ENCODE measurements at places on chromosomes 3 and 15.

DNA sequence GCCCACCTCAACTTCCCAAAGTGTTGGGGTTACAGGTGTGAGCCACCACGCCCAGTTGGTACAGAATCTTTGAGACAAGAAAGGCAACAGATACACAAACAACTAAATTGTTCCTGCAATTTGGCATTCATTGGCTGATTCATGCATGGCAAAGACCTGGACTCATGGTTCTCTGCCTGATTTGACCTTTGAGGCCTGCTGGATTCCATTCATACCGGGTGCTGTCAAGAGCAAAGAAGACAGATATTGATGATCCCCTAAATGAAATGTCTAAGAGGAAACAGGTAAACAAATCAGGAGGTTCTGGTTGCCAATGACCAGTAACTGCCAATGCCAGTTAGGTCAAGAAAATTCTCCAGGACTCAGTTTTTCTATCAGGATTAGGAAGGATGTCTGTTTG lies 43.9 kb upstream of the RAD18 start:
- no peak for DNase-seq

GRCh38 chr3:134711284-134711683 lies 60.5 kb upstream of the KY start:
- DNase-seq, result no peak

- DNase-seq, result no peak
Observed at GRCh38 chr15:68411735-68412134, 20.2 kb downstream of the ITGA11 start.

GRCh38 chr3:24096695-24097290 lies 151.7 kb downstream of the NR1D2 start:
- DNase-seq, result no peak

GRCh38 chr15:50815958-50816590 lies 50.6 kb upstream of the SPPL2A start:
- DNase-seq, result no peak

DNA sequence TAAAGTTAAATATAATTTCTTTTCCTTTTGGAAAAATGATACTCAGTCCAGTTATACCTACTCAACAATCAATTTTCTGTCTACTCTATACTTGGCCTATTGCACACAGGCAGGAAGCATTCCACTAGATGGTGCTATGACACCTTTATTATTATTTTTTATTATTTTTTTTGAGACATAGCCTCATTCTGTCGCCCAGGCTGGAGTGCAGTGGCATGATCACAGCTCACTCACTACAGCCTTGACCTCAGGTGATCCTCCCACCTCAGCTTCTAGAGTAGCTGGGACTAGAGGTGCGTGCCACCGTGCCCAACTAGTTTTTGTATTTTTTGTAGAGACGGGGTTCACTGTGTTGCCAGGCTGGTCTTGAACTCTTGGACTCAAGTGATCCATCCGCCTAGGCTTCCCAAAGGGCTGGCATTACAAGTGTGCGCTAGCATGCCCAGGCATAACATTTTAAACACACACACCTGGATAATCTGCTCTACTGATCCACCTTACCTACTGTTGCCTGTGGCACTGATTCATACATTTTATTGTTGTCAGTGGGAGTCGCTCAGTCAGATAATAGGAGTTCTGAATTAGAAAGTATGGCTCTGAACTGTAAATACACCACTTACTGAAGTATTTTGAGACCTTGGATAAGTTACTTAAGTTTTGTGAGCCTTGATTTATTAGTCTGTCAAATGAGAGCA lies 56.2 kb downstream of the EIF3J start:
- peak; percentile 17 for DNase-seq

DNA sequence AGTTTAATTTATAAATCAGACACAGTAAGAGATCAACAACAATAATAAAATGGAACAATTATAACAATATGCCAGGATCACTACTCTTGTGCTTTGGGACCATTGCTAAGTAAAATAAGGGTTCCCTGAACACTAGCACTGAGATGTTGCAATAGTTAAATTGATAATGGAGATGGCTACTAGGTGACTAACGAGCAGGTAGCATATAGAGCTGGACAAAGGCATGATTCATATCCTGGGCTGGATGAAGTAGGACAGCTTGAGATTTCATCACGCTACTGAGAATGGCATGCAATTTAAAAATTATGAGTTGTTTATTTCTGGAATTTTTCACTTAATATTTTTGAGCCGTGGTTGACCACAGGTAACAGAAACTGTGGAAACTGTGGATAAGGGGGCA lies 20.7 kb upstream of the MYZAP start:
- no peak for DNase-seq

DNA sequence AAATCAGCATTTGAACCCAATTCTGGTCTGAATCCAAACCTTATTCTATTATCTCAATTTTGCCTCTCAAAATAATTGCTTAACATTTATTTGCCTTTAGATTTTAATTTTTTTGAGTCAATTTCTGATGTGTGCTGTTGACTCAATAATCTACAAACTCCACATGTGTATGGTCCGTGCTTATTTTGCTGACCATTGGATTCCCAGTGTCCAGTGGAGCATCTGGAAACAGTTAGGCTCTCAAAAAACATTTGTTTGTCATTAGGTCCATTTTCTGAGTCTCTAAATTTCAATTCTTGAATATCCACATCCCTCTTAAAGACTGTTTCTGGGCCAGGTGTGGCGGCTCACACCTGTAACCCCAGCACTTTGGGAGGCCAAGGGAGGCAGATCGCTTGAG lies 19.2 kb upstream of the MYZAP start:
- no peak for DNase-seq

DNA sequence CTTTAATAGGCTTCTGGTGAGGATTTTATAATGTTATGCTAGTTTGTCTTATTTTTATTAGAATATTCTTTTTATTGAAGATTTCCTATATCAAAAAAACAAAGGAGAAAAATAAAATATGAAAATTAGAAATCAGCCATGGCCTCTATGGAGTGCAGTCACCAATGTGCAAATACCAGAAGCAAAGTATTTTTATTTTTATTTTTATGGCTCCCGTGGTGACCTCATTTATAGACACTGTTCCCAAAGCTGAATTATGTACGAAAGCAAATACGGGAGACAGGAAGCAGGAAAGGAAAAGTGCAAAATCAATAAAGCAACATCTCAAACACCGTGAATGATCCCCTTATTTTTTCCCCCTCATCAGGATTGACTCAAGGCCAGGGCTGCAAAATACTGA lies 35.1 kb downstream of the DAZL start:
- no peak for DNase-seq

GRCh38 chr3:55405436-55405835 lies 81.7 kb downstream of the WNT5A start:
- DNase-seq, result no peak

DNA sequence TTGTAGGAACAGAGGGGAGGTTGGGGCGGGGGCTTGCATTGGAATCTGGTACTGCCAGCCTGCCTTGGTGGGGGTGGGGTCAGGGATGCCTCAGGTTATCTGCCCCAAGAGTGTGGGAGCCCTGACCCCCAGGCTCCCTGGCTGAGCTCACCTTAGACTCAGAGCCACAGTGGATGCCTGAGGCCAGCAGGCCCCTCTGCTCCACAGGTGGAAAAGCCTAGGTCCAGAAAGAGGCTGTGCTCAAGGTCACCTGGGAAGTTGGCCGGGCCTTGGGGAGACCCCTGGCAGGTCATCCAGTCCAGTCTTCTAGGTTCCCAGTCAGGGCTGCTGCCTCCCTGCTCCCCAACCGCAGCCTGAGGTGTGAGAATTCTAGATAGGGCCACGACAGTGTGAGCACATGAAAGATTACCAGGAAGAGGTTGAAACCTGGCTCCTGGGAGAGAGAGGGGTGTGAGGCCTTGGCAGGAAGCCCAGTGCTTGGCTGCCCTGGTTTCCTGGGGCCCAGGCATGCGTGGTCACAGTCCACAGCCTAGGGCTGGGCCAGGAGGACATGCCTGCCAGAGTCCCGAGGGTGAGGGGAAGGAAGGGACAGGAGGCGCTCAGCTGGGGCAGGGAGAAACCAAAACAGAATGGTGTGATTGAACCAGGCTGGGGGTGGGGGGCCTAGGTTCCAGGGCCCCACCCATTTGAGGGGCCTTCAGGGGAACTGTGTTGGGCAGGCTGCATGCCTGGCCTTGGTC lies 4.9 kb downstream of the HDAC11 start:
- no peak for DNase-seq

- no peak for DNase-seq
Observed at GRCh38 chr3:52561028-52561747, 24.8 kb downstream of the UQCC5 start.

DNA sequence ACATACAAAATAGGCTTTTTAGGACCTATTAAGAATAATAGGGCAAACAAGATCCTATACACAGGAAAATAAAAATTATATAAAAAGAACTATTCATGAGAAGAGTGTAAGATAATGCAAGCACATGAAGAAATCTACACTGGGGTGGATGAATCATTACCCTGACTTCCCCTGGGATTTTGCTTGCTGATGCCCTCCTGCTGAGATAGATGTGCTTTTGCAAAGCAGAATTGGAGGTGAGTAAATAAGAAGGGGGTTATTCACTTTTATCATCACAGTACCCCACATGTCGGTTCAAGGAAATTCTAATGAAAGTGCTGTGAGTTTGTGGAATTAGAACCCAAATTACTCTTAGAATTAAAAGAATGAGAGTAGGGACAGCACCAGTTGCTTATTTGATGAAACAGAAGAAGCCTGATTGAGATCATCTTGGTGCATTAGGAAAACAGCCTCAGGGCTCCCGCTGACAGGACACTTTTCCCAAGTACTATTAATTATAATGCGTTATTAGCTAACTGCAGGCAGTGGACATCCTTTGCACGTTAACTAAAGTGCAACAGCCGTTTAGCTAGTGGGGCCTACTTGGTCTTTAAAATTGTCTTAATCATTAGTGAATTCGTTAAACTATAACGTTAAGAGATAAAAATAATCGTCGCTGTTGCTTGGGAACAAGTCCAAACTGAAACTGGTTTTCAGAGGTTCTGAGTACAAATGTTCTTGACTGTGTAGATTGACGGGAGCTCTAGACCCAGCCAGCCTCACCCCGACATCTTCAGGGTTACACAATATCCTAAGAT lies 48.4 kb downstream of the SLC2A2 start:
- DNase-seq, result no peak

DNA sequence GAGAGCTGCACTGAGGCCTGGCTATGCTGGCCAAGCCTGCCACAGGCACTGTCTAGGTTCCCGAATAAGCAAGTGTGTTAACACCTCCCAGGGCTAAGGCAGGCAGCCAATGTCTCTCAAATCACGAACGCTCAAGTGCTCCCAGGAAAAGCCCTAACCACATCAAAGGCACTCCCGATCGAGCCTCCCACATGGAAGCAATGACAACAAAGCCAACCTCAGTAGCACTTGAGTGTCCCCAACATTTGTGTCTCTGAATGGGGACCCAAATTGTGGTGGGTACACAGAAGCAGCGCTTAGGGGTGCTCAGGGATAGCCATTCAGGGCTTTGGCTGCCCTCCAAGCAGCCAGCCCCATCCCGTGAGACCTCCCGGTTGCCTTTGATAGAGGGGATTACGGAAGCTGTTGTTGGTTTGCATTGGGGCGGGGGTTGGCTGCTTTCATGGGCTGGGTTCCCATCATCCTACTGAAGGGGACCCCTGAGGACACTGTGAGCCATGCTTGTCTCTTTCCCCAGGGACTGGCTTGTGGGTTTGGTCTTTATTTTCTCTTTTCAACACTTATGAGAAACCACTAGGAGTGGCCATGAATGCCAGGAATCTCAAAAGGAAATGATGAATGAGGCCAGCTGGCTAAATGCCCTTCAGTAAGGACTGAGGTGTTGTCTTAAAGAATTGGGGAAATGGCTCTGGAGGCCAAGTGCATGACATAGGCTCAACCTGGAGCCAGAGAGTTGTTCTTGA lies 234.1 kb upstream of the FEZF2 start:
- no peak for DNase-seq

DNA sequence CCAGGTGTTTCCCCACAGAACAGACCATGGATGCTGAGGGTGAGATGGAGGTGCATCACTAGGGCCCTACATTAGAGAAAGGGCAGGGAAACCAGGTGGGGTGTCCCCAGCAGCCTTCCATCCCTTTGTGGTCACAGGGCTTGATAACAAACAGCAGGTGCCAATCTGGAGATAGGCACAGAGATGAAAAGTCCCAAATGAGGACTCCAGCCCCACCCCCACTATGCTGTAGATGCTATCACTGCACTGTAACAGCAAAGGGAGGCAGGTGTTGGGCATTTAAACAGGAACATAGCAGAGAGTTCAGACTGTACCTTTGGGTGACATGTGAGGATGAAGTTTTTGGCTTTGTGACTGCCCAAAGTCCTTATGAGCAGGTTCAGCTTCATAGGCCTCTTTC lies 21.4 kb downstream of the IL20RB start:
- no peak for DNase-seq

DNA sequence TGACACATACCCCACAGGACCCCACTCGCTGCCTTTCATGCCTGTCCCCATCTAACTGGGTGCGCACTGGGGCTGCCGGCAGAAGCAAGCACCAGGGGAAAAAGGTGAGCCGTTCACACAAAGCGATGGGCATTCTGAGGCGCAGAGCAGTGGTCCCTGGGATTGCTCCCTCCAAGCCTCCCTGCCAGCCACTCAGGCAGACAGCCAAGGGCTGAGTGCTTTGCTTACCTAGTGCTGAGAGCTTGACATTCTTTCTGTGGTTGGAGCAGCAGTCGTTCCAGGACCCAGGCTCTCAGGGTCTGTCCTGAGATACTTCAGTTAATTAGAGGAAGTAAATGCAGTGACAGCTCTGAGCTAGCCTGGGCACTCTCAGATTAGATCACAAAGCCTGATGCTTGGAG lies 5.7 kb downstream of the ESYT3 start:
- no peak for DNase-seq

- DNase-seq, result no peak
Observed at GRCh38 chr15:74800559-74801094, 12.0 kb upstream of the LMAN1L start.

Data from T-helper 1 cell (primary cell).